Stimulated activated CD8-positive, alpha-beta memory T cell treated with anti-CD3 and anti-CD28 coated beads, Interleukin-7, amount 100 ng/mL, for 1 hour (primary cell): ENCODE measurements at places on chromosomes 2 and 18.

- no peak for DNase-seq
These were observed 68.0 kb downstream of the PXDN start for GRCh38 chr2:1676091-1676912.

DNA sequence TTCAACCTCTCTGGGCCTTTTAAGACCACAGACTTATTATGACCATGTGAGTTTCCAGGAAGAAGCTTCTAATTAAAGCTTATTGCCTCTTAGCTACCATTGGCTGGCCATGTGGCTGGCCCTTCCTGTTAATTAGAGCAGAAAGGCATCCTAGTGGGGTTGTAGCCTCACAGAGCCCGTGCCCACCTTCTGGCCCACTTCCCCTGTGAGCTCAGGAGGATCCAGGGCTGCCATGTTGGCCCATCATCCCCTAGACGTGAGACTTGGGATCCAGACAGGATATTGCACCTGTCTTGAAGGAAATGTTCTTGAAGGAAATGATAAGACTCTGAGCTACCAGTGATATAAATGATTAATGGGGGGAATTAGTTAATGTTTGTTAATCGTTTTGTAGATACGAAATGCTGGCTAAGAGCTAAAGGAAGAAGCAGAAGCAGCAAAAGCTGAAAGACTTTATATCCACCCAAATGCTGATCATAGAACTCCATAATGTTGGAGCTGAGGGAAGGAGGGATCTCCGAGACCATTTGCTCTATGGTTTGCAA lies 255.4 kb downstream of the CLIP4 start:
- DNase-seq, result no peak

GRCh38 chr2:114661971-114662939 lies 219.8 kb downstream of the DPP10 start:
- DNase-seq, result no peak

DNA sequence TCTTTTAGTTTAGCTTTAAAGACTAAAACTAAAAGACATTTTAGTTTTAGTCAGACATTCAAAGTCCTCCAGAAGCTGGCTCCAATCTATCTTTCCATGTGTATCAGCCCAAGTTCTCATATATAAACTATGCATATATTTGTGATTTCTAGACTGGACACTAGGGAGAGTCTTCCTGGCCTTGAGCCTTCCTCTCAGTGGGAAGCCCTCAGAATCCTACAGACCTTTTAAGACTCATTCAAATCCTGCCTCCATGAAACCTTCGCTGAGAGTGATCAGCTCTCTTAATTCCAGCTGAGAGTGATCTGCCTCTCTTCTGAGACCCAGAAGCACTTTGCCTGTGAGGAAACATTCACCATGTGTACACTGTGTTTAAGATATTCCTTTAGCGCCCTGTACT lies 452.7 kb downstream of the TGIF1 start:
- DNase-seq, result no peak

GRCh38 chr2:6854416-6854815 lies 11.3 kb downstream of the CMPK2 start:
- no peak for DNase-seq

DNA sequence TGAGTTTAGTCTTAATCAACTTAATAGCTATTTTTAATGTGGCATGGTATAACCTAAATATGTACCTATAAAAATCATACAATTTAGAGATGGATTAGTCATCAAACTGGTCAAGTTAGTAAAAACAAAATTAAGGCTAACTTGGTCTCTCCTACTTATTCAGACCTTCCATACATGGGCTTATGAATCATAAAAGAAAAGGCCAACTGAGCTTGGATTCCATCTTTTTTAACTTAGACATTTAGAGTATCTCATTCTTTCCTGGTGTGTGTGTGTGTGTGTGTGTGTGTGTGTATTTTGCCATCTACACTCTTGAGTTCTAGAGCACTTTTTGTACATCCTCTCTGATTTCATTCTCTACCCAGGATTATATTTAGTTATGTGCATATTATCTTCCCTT lies 637.5 kb downstream of the PLCL1 start:
- DNase-seq, result no peak

DNA sequence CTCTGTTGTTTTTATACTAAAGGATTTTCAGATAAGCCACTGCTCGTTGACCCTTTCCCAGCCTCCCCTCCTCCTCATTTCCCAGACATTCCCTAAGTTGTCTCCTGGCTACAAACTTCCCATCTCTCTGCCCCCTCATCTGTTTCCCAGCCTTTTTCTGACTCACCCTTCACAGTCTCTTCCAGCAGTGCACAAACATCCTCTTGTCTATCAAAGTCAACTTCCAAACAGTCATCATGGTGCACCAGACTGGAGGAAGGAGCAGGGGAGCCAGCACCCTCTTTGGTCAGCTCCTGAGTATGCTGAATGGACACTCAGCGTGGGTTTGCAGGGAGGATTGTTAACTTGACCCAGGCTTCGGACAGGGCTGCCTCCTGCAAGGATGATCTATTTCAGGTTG lies 26.6 kb upstream of the SPRED2 start:
- DNase-seq, result no peak
